ENCODE measurements at places on chromosomes 4 and X. TPM values are rescaled to one million over a fixed set of nuclear protein-coding genes. Genes with fewer than 3 reads are reported as not detected.

The HHIP gene
- 1.0 TPM for polyA plus RNA-seq

The GRPEL1 gene
- 57.6 TPM for polyA plus RNA-seq

The IDUA gene
- 13.9 TPM for polyA plus RNA-seq

The JCHAIN gene
- 0.17 TPM for polyA plus RNA-seq

The SYP gene
- 4.0 TPM for polyA plus RNA-seq

The RBM10 gene
- polyA plus RNA-seq: 35.2 TPM

The DCAF4L1 gene
- polyA plus RNA-seq: 0.20 TPM

The ERAS gene
- not detected for polyA plus RNA-seq

The NR3C2 gene
- not detected for polyA plus RNA-seq

The TBC1D19 gene
- 5.4 TPM for polyA plus RNA-seq

The NEUROG2 gene
- not detected for polyA plus RNA-seq

The GJB1 gene
- polyA plus RNA-seq: 0.15 TPM

The STOX2 gene
- polyA plus RNA-seq: 2.7 TPM

DNA sequence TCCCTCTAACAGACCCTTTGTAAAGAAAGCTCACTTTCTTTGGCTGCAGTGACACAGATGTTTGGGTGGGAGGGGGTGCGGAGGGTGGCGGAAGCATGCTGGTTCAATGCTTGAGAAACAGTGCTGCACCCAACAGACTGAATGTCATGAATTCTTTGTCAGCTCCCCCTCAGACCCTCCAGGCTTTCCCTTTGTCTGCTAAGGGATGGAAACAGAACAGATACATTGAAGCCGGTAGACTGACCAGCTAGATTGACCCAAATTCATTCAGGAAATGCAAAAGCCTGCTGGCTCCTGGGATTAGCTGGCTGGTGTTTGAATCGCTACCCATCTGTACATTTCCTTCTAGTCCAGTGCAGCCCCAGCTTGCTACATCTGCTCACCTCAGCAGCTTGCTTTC is 90.8 kb upstream of the PAK3 start:
- DNase-seq: no peak

DNA sequence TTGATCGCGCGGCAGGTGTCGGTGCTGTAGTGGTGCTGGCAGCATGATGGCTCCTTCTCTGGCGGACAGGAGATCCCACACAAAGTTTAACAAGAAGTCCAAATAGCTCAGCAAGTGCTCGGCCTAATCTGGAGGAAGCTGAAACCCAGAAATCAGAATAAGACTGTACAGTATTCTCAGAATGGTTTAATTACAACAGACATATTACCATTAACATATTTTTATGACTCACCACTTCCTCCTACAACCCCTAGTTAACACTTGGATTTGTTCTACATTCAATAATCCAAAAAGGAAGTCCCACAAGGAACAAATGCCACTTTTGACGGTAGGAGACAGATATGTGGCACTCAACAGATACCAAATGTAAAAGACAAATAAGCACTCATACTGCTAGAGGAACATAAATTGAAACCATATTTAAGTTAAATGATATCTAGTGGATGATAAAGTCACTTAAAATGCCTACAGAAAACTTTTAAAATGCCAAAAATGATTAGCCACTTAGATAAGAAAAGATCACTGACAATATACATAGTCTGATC is 91.2 kb downstream of the HUWE1 start:
- no peak for DNase-seq

GRCh38 chrX:148609515-148610327 is 109.3 kb downstream of the AFF2 start:
- no peak for DNase-seq

GRCh38 chrX:40175511-40176350 is 78.0 kb upstream of the BCOR start:
- DNase-seq: peak; percentile 60

GRCh38 chrX:9876201-9876600 is 90.0 kb downstream of the SHROOM2 start:
- no peak for DNase-seq

GRCh38 chrX:36583674-36584073 is 424.5 kb upstream of the FAM47C start:
- DNase-seq: no peak

- DNase-seq: no peak
Observed at GRCh38 chr4:146179784-146180370, 4.4 kb downstream of the LSM6 start.

DNA sequence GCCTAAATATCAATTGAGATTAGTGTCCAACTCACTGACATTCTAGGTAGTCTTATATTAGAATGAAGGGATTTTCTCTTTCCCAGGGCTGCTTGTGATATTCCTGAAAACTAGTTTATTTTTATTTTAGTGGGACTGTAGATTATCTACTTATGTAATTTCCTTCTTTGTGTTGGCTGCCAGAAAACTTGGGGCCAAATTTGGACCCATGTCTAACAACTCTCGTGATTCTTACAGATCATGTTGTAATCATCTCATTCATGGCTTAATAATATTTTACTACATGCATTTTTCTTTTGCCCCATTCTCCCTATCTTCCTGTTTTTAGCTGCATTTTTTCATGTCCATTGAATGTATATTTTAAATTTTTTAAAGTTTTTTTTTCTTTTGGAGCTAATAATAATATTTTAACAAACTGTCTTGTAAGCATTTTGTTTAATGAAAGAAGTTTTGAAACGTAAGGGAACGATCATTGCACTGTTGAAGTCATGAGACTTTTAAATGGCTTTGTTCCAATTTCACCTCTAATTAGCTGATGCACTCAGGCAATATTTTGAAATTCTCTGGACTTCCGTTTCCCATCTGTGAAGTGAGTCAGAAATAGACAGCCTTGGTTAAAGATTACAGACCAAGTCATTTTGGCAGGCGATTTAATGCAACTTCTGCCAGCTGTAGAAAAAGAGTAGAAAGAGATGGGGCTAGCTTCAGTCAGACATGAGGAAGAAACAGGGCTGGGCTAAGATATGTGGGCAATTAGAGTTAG is 14.3 kb upstream of the TDO2 start:
- DNase-seq: no peak

- DNase-seq: no peak
Observed at GRCh38 chr4:185965426-185966384, 103.3 kb upstream of the TLR3 start.

DNA sequence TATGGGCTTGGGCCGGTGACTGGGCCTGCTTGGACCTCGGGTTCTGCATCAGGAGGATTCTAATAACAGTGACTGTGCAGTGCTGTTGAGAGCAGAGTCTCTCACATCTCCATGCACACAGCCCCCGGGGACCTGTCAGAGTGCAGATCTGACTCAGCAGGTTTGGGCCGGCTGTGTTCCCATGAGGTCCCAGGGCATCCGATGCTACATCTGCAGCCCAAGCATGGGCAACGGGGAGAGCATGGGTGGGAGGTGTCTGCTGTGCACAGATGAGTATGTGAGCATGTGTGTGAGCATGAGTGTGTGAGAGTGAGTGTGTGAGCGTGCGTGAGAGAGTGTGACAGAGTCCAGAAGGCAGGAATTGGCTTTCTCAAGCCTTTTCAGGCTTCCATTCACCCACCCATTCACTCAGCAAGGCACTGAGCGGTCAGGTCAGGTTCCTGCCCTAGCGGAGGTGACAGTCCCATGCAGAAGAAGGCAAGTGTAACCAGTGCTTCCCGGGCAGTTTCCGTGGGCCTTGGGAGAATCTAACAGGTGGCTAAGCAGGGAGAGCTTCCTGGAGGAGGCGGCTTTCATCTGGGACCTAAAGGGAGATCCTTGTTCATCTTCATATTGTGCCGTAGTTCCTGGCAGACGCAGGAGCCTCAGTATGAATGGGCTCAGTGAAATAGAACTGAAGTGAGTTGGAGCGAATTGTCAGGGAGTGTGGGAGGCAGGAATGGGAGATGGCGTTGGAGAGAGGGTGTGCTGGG is 62.6 kb downstream of the SORCS2 start:
- no peak for DNase-seq

GRCh38 chr4:125358453-125358852 is 43.7 kb downstream of the FAT4 start:
- no peak for DNase-seq

DNA sequence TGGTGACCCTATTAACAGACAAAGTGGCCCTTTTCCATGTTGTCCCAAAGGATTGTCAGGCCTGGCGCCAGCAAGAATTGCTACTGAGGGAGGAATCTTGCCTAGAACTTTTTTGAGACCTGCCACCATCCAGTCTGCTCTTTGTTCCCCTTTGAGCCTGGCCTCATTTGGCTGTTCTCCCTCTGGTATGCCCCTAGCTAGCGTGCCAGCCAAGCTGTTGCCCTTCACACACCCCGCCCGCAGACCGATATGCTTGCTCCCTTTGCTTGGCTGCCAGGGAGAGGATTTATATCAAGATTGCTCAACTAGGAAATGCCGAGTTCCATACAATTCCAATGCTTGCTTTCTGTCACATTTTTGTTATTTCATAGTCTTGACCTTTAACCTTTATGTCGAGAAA is 24.4 kb downstream of the IGSF1 start:
- no peak for DNase-seq

GRCh38 chr4:24850674-24851073 is 55.3 kb downstream of the SOD3 start:
- DNase-seq: peak; percentile 10

GRCh38 chr4:173161311-173161710 is 7.3 kb upstream of the GALNT7 start:
- no peak for DNase-seq

DNA sequence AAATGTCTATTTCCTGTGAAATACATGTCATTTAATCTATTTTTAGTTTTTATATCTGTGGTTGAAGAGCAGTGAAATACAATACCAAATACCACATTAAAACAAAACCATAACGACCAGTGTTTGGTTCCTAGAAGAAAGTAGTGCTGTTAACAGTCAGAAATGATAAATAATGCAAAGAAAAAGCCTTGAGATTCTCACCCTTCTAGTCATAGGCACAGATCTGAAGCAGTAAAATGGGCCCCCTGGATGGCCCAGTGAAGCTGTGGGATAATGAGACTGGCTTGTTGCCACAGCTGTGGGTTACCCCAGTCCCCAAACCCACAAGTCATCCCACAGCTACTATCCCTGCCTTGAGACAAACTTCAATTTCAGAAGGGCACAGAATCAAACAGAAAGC is 137.3 kb upstream of the RPL34 start:
- DNase-seq: no peak

GRCh38 chr4:1542516-1543320 is 136.5 kb upstream of the NKX1-1 start:
- no peak for DNase-seq

- DNase-seq: no peak
Observed at GRCh38 chr4:79993476-79993875, 79.6 kb downstream of the ANTXR2 start.

DNA sequence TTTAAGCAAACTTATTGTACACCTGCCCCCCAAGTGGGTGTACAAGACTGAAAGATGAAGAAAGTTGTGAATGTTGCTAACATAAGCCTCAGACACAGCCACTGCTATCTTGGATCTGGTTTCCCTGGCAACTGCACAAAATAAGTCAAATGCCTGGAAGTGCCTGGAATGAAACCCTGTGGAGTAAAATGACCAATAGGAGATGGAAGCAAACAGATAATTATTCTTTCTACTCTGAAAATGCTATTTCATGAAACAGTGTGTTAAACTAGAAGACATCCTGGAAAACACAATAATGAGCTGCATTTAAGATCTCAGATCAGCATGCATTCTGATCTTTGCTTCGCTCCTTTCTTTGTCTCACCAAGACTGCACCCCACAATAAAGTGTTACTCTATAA is 1016.0 kb downstream of the ARAP2 start:
- no peak for DNase-seq

DNA sequence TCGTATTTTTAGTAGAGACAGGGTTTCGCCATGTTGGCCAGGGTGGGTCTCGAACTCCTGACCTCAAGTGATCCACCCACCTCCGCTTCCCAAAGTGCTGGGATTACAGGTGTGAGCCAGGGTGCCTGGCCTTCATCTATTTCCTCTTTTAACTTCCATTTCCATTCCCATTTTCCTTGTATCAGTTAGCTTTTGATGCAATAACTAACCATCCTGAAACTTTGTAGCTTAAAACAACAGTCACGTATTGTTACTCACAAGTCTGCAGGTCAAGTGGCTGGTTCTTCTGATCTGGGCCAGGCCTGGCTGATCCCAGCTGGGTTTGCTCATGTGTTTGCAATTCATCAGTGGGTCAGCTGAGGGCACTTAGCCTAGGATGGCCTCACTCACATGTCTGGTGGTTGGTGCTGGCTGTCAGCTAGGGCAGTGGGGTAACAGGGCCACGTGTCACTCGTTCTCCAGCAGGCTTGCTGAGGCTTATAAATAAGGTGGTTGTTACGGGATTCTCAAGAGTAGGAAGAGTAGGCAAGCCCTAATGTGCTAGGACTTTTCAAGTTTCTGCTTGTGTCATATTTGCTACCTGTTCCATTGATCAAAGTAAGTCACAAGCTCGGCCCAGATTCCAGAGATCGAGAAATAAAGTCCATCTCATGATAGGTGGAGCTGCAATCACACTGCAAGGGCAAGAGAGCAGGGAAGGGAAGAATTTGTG is 88.2 kb downstream of the SOWAHB start:
- DNase-seq: no peak

DNA sequence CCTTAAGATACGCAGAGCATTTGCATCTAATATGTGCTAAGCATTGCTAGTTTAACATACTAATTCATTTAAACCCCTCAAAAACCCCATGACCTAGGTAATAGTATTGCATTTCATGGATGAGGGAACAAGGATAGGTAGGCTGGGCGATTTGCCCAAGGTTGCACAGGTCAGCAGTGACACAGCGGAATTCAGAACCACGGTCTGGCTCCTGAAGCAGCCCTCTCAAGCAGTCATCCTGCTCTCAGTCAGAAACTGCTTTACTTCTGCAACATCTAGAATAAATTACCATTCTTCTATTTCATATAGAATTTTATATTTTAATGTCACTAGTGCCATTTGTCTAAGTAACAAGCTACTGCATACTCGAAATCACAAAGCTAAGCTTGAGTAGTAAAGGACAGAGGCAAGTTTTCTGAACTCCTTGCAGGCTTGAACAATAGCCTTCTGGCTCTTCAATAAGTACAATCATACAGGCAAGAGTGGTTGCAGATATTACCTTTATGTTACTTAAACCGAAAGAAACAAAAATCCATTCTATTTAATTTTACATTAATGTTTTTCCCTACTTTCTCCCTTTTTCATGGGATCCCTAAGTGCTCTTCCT is 555 bp upstream of the SPP1 start:
- DNase-seq: peak; percentile 7

- no peak for DNase-seq
Observed at GRCh38 chrX:139554376-139554775, 23.8 kb downstream of the F9 start.

GRCh38 chrX:17919896-17920446 is 58.9 kb upstream of the RAI2 start:
- no peak for DNase-seq

GRCh38 chr4:61309616-61310015 is 109.5 kb downstream of the ADGRL3 start:
- DNase-seq: no peak

DNA sequence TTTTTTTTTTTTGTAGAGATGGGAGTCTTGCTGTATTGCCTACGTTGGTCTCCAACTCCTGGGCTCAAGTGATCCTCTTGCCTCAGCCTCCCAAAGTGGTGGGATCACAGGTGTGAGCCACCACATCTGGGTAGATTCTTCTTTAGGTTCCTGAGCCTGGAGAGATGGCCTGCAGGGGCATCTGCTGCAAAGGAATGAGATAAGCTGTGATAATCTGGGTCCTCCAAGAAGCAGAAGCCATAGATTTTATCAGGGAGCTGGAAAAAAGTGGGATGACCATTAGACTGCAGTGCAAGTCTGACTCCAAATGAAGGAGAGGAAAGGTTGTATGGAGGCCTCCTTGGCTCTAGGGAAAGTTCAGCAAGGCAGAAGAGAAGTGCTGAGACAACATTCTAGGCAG is 19.0 kb upstream of the ACSL1 start:
- DNase-seq: no peak

- no peak for DNase-seq
Observed at GRCh38 chr4:158444621-158445020, 77.1 kb upstream of the RXFP1 start.

All from A549 (cell line).